ENCODE measurements at places on chromosomes 3 and 15.

GRCh38 chr15:100918690-100919480 lies at the start of gene LRRK1:
TSS of gene LRRK1 (plus strand) at chr15:100919357. CDS start at chr15:100924633, 5,276 bp downstream.
- no peak for DNase-seq

DNA sequence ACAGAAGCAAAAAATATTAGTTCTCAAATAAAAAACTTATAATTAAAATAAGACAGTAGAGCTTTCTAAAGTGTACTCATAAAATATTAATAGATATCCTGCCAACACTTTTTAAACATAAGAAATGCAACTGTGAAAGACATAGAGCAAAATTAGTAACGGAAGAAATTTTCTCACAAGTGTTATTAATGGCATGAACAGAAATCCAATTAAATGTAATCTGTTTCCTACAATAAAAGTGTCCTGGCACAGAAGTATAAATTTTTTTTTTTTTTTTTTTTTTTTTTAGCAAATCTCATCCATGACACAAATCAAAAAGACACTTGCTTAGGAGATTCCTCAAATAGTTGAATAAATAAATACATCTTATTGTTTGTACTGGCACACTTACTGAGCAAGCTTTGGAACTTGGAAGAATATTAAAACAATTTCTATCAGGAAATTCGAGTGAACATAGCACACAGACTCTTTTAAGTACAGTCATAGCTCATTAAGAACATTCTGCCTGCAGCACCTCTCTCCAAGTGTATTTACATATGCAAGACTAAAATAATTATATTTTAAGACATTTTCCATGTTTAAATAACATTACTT lies 227.2 kb upstream of the ROBO2 start:
- no peak for DNase-seq

- DNase-seq, result no peak
Observed at GRCh38 chr15:82966671-82967071, 14.2 kb upstream of the HOMER2 start.

- DNase-seq, result no peak
Observed at GRCh38 chr15:60130821-60131220, 126.7 kb downstream of the FOXB1 start.

DNA sequence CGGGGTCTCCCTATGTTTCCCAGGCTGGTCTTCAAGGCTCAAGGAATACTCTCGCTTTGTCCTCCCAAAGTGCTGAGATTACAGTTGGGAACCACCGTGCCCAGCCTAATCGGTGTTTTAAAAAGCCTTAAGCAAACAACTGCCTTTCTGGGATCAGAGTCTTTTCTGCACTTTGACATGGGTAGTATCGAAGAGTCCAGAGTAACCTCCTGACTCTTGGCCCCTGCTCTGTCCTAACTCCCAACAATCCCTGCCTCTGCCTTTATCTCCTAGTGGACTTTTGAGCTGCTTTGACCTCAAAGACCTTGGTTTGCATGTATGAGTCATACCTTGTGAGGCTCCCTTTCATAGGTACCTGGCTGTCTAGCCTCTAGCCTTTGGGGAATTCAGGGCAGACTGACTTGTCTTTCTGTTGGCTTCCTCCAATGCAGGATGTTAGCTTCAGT lies 21.0 kb upstream of the HACD2 start:
- no peak for DNase-seq

DNA sequence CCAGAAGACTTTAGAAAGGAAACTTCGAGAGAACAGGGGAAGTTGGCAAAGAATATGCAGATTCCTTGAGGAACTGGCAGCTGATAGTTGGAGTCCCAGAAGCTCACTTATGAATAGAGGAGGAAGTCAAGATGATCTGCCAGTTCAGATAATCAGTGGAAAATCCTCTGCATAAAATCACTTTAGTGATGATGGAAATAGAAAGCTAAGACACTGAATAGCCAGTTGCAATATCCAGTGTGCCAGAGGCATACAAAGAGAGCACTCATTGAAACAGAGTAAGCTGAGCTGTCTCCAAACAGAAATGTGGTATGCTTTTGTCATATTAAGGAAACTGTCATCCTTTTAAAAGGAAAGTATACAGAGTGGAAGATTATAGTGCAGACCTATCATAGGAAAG lies 1207.6 kb downstream of the OTOL1 start:
- DNase-seq, result no peak

Measured in NCI-H1930 (cell line).